ENCODE measurements at places on chromosomes 3 and 15.

DNA sequence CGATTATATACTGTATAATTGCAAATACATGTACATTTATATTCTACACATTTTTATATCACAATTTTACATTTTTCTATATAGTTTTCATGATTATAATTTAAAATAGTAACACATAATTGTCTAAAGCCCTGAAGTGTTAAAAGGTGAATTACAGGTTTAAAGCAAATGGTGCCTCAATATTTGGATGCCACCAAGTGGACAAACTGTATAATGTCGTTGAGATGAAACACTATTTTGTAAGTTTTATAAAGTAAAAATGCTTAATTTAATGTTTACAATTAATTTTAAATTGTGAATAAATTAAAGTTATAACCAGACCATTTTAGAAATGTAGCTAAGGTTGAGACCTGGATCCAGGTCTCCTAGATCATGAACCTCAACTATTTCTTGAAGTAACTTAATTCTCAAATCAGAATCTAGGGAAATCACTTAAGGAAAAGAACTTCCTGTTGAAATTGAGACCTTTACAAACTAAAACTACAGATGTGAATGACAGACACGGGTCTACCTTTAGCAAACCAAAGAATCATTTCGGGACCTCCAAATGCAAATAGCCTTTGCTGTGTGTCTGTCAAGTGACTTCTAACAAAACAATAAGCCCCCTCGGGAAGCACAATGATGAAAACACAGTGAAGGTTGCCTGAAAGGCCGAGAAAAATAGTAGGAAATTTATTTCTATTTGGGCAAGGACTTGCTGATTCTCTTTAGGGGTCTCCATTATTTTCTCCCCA lies 37.8 kb downstream of the EHHADH start:
- H3K27ac ChIP-seq: no peak overlapping the region
- 0 out of 2 replicates have a peak, but pooled peaks cover 5% of the 10 kb centered on the region for H3K4me1 ChIP-seq
- H3K36me3 ChIP-seq: no peaks in the 10 kb centered on the region
- peak; percentile 67 for DNase-seq
- peak overlapping the region; percentile 50 for H3K4me3 ChIP-seq
- H3K27me3 ChIP-seq: no peaks in the 10 kb centered on the region

GRCh38 chr3:141507392-141508066 lies 20.7 kb downstream of the RASA2 start:
- no peak for DNase-seq
- H3K4me3 ChIP-seq: no peak overlapping the region
- H3K27ac ChIP-seq: peak overlapping the region; percentile 2
- H3K36me3 ChIP-seq: peaks cover 3% of the 10 kb centered on the region
- no peaks in the 10 kb centered on the region for H3K4me1 ChIP-seq
- H3K27me3 ChIP-seq: no peaks in the 10 kb centered on the region

DNA sequence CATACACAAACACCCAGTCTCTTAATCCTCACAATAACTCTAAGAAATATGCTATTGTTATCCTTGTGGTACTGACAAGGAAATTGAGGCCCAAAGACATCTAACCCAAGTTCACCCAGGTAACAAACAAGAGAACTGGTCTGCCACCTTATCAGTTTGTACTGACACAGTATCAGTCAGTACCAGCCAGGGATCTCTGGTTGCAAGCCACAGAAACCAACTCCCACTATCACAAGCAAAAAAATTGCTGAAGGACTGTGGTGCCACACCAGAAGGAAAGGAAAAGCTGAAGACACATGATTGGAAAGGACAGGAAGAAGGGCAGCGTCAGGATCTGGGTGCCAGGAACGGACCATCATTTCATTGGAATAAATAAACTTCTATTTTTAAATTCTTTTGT lies 63.8 kb upstream of the GLCE start:
- H3K36me3 ChIP-seq: no peaks in the 10 kb centered on the region
- DNase-seq: no peak
- no peaks in the 10 kb centered on the region for H3K27me3 ChIP-seq

- H3K4me3 ChIP-seq: no peak overlapping the region
- no peaks in the 10 kb centered on the region for H3K4me1 ChIP-seq
- no peaks in the 10 kb centered on the region for H3K36me3 ChIP-seq
- H3K27ac ChIP-seq: no peak overlapping the region
- H3K27me3 ChIP-seq: no peaks in the 10 kb centered on the region
Observed at GRCh38 chr3:62803276-62803675, 71.9 kb downstream of the CADPS start.

- H3K4me3 ChIP-seq: no peak overlapping the region
- H3K36me3 ChIP-seq: no peaks in the 10 kb centered on the region
- no peaks in the 10 kb centered on the region for H3K27me3 ChIP-seq
- DNase-seq: no peak
- H3K27ac ChIP-seq: no peak overlapping the region
- H3K4me1 ChIP-seq: no peaks in the 10 kb centered on the region
Observed at GRCh38 chr15:67813104-67813634, 12.1 kb upstream of the SKOR1 start.

DNA sequence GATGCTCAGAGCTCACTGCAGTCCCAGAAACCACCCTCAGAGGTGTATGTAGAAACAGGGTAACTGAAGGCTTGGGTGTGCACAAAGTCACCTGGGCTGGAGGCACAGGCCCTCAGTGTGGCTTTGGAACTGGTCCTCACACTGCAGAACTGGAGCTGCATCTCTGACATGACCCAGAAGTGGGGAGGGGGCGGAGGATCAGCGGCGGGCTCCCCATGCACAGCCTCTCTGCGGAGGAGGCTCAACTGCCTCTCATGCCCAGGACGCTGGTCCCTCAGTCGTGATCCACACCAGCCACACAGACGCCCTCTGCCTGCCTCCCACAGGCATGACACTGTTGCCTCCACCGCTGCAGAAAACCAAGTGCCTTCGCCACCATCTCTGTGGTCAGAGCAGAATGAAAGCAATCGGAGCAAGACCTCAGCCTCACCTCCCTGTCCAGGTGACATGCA lies 73.7 kb downstream of the TM2D3 start:
- peak; percentile 71 for DNase-seq
- no peaks in the 10 kb centered on the region for H3K27me3 ChIP-seq
- no peaks in the 10 kb centered on the region for H3K36me3 ChIP-seq
- H3K4me1 ChIP-seq: no peaks in the 10 kb centered on the region
- H3K4me3 ChIP-seq: no peak overlapping the region
- no peak overlapping the region for H3K27ac ChIP-seq

DNA sequence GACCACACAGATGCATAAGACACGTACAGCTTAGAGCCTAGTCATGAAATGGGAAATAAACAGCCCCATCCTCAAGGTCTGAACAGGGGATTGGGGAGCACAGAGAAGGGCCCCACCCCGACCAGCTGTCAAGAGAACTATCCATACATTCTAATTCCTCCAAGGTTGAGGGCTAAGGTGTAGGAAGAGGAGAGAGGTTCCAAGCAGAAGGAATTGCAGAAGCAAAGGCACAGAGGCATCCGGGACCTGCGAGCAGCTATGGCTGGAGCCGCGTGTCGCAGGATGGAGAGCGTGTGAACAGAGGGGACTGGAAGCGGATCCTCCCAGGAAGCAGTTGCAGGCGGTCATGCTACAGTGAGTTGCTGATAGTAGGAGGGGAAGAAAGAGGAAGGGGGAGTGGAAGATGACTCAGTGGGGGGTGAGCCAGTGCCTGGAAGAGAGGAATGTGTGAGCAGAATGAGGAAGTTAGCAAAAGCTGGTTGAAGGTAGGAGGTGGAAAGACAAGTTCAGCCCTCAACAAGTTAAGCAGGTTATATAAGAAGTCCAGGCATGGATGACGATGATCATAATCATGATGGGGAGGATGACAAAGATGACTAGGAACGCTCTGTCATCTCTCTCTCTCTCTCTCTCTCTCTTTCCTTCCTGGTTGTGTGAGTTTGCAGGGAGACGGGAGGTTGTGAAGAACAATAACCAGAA lies 89.7 kb downstream of the LIPC start:
- peaks cover 26% of the 10 kb centered on the region for H3K4me1 ChIP-seq
- H3K4me3 ChIP-seq: no peak overlapping the region
- H3K36me3 ChIP-seq: no peaks in the 10 kb centered on the region
- no peaks in the 10 kb centered on the region for H3K27me3 ChIP-seq

DNA sequence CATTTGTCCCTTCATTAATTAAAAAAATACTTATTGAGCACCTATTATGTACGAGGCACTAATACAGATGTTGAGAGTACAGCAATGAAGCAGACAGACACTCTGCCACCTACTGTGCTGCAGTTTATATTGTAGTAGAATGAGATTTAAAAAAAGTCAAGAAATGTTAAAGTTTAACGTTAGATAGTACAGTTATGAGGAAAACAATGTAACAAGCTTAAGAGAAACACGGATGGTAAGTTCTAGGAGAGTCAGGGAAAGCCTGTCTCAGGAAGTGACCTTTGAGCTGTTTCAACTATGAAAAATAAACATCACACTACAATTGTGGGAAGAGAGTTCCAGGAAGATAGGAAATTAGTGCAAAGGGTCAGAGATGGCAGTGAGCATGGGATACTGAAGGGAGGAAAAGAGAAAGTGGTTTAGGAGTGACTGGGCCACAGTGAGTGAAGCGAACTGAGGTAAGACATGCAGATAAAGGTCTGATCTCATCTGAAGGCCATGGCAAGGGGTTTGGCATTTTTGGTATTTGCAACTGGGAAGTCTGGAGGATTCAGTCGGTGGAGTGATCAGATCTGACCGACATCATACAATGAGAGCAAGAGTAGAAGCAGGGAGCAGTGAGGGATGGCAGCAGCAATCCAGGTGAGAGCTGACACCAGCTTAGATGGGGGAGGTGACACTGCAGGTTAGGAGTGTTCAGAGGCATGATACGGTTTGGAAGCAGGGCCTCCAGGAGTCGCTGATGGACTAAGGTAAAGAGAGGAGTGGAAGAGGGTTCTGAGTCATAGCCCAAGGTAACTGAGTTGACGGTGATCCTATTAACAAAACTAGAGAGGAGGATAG lies 28.5 kb downstream of the PLSCR4 start:
- no peak overlapping the region for H3K4me3 ChIP-seq
- DNase-seq: no peak

GRCh38 chr3:43363621-43364266 lies 77.4 kb downstream of the SNRK start:
- H3K4me3 ChIP-seq: no peak overlapping the region
- H3K4me1 ChIP-seq: no peaks in the 10 kb centered on the region
- no peaks in the 10 kb centered on the region for H3K27me3 ChIP-seq

DNA sequence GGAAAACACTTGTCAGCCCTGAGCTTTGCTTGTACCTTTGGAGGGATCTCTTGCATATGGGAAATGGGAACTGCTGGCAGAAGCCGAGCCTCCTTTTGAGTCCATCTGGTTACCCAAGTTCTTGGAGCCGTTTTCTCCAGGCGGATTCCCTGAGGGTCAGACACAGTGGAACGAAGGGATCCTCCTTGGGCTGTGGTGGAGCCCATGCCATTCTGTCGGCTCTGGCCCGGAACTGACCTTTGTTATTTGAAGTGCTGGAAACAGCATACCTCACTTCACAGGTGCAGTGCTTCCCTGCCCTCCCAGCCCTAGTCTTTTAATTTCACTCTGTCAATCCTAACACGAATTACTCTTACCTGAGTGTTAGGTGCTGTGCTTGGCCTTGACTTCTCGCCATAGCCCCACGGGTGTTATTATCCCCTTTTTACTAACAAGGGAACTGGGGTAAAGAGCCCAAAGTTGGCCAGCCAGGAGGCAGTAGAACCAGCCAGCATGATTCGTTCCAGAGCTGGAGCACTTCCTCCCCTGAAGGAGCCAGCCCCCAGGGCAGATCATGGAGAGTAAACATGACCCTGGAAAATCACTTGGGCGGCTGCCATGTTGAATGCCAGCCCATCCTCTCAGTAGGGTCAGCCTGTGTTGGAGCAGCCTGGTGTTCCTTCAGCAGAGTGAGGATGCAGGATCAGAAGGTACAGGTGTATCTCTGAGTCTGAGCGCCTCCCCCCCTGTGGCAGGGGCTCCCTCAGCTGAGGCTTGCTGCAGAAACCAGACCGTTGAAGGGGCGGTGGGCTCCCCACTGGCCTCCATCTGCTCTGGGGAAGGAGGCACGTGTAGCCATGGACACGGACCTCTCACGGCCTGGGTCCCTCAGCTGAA lies 143.2 kb downstream of the DNAJB8 start:
- H3K27me3 ChIP-seq: no peaks in the 10 kb centered on the region
- DNase-seq: no peak
- no peaks in the 10 kb centered on the region for H3K4me1 ChIP-seq
- H3K36me3 ChIP-seq: no peaks in the 10 kb centered on the region
- H3K27ac ChIP-seq: no peak overlapping the region
